Right renal cortex interstitium (tissue), 3 donors: ENCODE measurements at places on chromosomes 12 and 14.

DNA sequence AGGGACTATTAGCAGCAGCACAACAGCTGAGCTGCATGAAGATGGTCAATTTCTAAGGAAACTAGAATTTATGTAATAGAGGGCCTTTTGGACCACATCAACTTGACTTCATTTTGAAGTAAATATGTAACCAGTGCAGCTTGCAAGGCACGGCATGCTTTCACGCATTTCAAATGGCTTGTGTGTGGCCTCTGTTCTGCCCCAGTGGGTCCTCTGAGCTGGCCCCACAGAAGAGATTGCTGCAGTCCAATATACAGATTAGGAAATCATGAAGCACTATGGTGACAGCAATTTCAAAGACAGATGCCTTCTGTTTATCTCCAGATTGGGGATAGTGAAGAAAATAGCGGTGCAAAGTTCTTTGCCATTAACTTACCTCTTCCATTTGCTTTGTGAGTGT is 101.4 kb downstream of the PDZRN4 start:
- no peak for DNase-seq

GRCh38 chr14:24307575-24308341 is at the start of gene CIDEB:
CIDEB (minus strand) TSS chr14:24307977; CDS start chr14:24307858, 119 bp downstream.
- DNase-seq: no peak

DNA sequence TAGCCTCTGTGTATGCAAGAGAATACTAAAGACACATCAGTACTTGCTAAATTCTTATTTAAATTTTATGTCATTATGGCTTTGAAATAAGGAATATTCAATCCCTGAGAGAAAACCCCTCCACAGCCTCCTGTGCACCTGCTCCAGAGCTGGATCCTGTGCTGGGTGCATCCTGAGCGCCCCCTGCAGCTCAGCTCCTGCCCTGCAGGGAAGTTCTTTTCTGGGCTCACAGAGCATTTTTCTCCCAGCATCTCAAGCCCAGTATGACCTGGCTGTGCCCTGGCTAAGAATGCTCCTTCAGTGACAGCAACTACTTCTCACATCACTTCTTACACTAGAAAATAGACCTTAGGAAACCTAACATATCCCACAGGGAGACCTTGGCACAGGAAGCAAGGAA is 1211.7 kb downstream of the TMEM121 start:
- no peak for DNase-seq

GRCh38 chr12:28955931-28956330 is 193.1 kb upstream of the FAR2 start:
- no peak for DNase-seq

- DNase-seq: no peak
Measured at GRCh38 chr12:119692997-119693396, 25.1 kb downstream of the PRKAB1 start.

DNA sequence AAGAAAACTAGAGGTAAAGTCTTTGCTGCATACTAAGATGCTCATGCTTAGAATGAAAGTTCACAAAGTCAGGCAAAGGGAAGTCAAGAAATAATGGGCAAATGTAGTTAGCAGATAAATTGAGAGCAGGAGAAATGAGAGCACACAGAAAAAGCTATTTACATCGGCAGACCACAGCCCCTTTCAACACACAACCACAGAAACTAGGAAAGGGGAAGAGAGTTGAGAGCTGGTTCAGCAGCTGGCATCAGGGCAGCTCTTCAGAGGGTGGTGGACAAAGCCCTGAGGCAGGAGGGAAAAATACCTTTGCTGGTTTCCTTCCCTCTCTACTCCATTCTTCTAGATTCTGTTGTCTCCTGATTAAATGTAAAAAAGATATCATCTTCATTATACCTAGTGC is 95.4 kb upstream of the ANO4 start:
- DNase-seq: no peak

DNA sequence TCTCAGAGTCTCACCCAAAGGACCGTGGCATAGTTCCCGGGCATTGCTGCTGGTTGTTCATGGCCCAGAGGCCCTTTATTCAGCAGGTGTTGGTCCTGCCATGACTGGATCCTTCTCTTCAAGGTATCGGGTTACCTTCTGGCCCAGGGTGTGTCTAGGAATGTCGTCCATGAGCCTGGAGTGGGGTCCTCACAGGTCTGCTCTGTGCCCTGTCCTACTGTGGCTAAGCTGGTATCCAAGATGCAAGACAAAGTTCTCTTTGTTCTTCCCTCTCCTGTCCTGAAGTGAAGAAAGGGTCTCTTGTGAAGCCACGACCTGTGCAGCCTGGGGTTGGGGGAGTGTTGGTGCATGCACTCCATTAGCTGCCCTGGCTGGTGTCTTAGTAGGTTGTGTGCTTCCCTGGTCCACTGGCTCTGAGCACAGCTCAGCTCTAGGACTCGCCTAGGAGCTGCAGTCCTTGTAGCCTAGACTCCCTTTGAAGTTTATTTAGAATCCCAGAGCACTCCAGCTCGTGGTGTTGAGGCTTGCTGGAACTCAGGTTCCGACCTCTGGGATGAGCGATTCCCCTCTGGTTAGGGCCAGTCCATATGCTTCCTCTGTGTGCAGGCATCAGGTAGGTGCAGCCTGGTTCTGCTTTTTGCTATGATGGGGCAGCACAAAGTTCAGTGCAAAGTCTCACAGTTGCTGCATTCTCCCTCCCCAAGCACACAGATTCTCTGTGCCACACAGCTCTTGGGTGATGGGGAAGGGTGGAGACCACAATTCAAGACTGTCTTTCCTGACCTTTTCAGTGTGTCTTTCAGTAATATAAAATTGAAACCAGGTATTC is 117.4 kb downstream of the NUBPL start:
- DNase-seq: no peak

- no peak for DNase-seq
Measured at GRCh38 chr12:130764073-130764472, 48.0 kb upstream of the RIMBP2 start.

DNA sequence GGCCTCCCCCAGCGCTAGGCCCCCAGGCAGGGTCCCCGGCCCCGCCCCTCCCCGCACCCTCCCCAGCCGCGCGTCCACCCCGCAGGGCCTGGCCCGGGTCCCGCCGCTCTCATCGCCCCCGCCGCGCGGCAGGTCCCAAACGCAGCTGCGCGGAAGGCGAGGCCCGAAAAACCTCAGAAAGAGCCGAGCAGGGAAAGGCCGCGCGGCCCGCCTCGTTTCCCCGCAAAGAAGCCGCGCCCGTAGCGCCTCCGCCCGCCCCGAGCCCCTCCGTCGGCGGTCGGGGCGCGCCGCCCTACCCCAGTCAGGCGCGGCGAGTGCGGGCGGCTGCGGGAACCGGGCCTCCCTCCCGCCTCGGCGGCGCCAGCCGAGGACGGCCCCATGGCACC is 324 bp downstream of the POLE start:
- no peak for DNase-seq

DNA sequence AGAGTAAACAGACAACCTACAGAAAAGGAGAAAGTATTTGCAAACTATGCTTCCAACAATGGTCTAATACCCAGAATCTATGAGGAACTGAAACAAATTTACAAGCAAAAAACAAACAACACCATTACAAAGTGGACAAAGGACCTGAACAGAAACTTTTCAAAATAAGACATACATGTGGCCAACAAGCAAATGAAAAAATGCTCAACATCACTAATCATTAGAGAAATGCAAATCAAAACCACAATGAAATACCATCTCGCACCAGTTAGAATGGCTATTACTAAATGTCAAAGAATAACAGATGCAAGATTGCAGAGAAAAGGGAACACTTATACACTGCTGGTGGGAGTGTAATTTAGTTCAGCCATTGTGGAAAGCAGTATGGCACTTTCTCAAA is 125.8 kb downstream of the C12orf42 start:
- DNase-seq: no peak

DNA sequence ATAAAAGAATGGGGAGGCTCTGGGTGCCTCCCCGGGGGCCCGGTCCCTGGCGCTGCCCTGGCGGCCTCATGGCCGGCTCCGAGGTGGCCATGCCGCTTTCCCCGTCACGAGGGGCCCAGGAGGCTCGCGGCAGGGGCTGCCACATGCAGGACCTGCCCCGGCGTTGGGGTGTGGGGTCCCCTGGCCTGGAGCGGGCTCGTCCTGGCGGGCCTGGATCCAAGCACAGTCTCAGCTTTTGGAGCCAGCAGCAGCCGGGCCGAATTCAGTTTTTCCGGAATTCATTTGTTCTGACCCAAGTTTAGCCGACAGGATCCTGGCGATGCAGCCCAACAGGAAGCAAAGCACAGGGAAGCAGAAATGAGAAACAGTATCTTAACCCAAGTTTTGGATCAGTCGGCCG is 26.4 kb upstream of the AEBP2 start:
- DNase-seq: no peak

GRCh38 chr14:65472189-65472588 is 59.7 kb downstream of the FUT8 start:
- no peak for DNase-seq

GRCh38 chr12:32609966-32610365 is 69.1 kb upstream of the DNM1L start:
- DNase-seq: no peak

- DNase-seq: no peak
Measured at GRCh38 chr14:44963044-44963528, 1.1 kb downstream of the TOGARAM1 start.

DNA sequence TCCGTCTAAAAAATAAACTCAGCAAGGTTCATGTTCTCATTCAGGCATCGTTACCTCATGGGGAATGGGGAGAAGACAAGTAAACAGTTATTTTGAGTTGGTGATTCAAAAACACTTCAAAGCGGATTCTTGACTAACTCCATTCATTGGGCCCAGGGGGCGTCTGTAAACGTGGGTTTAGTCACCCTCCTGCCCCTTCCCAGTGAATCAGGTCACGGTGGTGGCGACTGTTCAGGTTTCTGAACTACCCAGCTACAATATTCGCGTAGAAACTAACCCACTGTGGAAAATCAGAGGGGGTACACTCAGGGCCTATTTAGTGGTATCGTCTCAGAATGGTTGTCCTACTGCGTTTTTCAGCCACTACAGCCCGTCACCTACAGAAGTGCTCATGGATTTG is 15.2 kb downstream of the OR6S1 start:
- DNase-seq: no peak

DNA sequence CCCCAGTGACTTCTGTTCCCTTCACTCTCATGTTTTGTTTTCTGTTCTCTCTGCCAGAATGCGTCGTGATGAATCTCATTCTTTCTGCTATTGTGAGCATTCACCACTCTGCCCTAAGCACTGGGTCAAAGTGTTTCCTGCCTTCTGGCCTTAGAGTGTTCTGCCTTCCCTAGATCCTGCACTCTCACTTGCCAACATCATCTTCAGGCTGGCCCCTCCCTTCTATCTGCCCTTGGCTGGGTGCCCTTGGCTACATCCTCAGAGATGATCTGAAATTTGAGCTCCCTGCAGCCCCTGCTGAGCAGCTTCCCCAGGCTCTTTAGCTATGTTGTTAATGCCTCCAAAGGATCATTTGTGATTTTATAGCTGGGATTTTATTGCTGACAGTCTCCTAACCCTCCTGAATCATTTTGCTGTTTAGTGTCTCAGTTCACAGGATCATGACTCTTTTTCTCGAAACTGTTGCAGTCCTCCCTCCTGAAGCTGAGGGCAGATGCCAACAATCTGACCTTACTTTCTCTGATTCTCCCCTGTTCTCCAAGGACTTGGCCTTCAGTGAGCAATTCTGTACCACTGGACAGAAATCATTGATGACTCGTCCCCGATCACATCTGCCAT is 4.5 kb downstream of the DHRS2 start:
- DNase-seq: peak; percentile 52

GRCh38 chr12:12885096-12885792 is 6.1 kb upstream of the GPRC5A start:
- DNase-seq: no peak

GRCh38 chr12:22408610-22409376 is 74.3 kb upstream of the ST8SIA1 start:
- DNase-seq: no peak

GRCh38 chr12:104669851-104670337 is 213.1 kb downstream of the CHST11 start:
- DNase-seq: no peak

- no peak for DNase-seq
Measured at GRCh38 chr14:58647777-58648176, 10.0 kb downstream of the DACT1 start.

- no peak for DNase-seq
Measured at GRCh38 chr14:50230701-50231474, 490 bp downstream of the SOS2 start.
